H9 (cell line): ENCODE measurements at places on chromosomes 7 and 10. TPM values are rescaled to one million over a fixed set of nuclear protein-coding genes. Genes with fewer than 3 reads are reported as not detected.

SLC16A12 gene
- total RNA-seq: 0.77 and 0.88 TPM in 2 replicates

SFMBT2 gene
- total RNA-seq: 5.3 and 6.7 TPM in 2 replicates

GNG11 gene
- total RNA-seq: 0.64 and 0.68 TPM in 2 replicates

WNT2 gene
- total RNA-seq: not detected in 2 replicates

MSMB gene
- total RNA-seq: not detected in 2 replicates

GPR15LG gene
- total RNA-seq: not detected in 2 replicates

SDK1 gene
- total RNA-seq: 8.4 and 8.7 TPM in 2 replicates

MOSPD3 gene
- total RNA-seq: 16.7 and 17.5 TPM in 2 replicates
